ENCODE measurements at places on chromosomes 7 and 10.

GRCh38 chr7:96241855-96242254 lies 80.0 kb downstream of the SLC25A13 start:
- no peak for DNase-seq

DNA sequence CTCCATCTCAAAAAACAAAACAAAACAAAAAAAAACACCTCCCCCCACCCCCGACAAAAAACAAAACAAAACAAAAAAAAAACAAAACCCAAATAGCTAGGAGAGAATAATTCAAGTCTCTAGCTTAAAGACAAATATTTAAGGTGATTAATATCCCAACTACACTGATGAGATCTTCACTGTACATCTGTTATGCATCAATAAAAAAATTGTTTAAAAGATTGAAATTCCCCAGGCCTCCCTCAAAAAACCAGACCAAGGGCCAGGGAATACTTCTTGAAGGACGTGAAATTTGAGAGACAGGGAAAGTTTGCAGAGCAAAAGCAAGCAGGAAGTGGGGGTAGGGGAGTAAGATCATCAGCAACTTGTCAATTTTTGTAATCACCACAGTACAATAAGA lies 232.6 kb downstream of the REEP3 start:
- no peak for DNase-seq

- no peak for DNase-seq
Measured at GRCh38 chr7:32869716-32870115, 21.8 kb downstream of the KBTBD2 start.

GRCh38 chr7:128121711-128122530 lies 90.7 kb upstream of the LRRC4 start:
- DNase-seq, result peak; percentile 81

DNA sequence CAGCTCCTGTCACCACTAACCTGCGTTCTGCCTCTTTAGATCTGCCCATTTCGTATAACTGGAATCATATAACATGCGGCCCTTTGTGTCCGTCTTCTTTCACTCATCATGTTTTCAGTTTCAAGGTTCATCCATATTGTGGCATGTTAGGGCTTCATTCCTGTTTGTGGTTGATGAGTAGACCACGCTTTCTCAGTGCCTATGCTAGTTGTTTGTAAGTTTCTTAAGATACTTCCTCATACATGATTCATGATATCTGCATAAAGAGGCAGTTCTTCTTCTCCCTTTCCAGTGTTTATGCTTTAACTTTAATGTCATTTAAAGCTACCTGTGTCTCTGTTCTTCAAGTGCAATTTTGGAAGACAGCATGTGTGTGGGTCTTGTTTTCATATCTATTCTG lies 79.5 kb upstream of the FAM20C start:
- DNase-seq, result peak; percentile 76

DNA sequence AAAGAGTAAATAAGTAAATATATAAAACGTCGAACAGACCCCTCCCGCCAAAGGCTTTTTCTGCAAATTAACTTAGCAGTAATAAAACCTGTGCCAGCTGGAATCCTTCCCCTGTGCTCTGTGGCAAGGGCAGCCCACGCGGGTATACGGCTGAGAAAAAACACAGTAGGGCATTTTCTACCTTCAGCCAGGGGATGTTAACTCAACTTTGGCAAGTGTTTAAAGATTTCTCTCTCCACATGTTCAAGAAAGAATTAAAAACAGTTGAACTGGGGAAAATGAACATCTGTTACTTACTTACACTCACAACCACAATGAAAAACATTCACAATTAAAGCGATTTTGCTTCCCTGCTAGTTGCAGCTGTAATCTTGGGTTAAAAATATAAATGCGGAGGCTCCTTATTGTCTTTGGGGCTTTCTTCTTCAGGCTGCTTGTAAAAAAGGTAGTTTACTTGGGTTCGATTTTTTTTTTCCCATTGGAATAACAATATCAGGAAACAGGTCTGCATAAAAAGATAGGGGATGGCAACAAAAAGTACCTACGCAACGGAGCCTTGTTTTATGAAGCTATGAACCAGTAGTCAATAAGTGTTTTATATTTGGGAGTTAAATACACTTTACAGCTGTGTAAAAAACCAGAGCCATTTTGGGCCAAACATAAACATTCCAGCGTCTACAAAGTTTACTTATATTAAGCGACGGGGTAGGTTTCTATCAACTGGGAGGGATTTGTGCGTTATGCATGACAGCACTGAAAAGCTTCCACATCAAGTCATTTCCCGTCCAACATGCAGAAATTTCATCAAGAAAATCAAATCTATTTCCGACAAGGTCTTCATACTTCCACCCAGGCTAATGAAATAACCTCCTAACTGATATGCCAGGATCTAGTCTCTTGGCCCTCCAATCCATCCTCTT lies 132.7 kb downstream of the TAX1BP1 start:
- no peak for DNase-seq

GRCh38 chr10:17022896-17023295 lies 106.7 kb downstream of the CUBN start:
- peak; percentile 53 for DNase-seq

DNA sequence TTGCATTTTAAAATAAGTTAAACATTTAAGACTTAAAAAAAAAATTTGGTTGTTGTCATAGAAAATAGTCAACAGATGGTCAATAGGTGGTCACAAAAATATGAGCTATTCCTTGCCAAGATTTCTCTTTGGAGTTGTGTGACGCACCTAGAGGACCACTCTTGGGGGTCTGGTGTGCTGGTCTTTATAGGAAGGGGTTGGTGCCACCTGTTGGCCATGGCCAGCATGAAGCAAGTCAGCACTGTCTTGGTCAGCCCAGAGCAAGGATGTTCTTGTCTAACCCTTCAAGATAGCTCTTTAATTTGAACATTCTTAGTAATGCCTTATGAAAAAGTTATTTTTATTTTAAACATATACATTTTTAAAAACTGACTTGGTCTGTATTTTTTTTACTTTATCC lies 267.9 kb upstream of the CNTNAP2 start:
- DNase-seq, result no peak

DNA sequence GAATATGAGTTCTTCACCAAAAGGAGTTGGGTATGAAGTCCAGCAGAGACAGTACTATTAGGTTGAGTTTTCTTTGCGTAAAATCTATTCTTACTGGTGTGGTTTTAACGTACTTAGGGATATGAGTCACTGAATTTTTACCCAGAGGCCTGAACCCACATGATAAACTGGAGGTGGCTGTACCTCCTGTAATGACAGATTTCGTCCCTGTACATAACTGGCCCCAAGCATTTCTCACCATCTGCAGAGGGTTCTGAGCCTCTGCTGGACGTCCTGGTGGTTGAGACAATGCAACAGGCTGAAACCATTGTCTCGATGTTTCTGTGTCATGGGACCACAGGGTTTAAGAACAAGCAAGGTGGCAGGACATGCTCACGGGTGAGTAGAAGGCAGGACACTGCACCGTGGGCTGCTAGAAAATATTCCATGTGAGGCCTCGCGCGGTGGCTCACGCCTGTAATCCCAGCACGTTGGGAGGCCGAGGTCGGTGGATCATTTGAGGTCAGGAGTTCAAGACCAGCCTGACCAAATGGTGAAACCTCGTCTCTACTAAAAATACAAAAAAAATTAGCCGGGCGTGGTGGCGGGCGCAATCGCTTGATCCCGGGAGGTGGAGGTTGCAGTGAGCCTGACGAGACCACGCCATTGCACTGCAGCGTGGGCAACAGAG lies 233.9 kb downstream of the DNAJB6 start:
- no peak for DNase-seq

- no peak for DNase-seq
Measured at GRCh38 chr10:72764151-72764550, 72.2 kb downstream of the MCU start.

Measured in inflammatory macrophage treated with lipopolysaccharide for 1 hour (primary cell).